ENCODE measurements at places on chromosomes 6 and 20.

DNA sequence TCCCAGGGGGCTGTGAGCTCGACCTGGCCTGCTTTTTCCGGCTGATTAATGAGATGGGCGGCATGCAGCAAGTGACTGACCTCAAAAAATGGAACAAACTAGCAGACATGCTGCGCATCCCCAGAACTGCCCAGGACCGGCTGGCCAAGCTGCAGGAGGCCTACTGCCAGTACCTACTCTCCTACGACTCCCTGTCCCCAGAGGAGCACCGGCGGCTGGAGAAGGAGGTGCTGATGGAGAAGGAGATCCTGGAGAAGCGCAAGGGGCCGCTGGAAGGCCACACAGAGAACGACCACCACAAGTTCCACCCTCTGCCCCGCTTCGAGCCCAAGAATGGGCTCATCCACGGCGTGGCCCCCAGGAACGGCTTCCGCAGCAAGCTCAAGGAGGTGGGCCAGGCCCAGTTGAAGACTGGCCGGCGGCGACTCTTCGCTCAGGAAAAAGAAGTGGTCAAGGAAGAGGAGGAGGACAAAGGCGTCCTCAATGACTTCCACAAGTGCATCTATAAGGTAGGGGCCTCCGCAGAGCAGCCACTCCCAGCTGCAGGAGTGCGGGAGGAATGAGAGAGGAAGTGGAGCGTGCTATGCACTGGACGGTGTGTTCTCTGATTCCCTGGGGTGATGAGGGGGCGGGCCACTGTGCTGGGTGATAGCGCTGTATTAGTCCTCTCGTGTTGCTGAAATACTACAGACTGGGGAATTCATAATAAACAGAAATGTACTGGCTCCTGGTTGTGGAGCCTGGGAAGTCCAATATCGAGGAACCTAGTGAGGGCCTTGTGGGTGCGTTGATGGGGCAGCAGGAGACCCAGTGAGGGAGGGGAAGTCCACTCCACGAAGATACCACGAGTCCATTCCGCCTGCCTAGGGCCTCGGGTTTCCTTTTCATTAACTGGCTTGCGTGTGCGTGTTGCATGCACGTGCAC, 161.7 kb downstream of the DTNBP1 start:
- DNase-seq = no peak

GRCh38 chr6:99559057-99559456, 9.4 kb downstream of the CCNC start:
- no peak for DNase-seq

DNA sequence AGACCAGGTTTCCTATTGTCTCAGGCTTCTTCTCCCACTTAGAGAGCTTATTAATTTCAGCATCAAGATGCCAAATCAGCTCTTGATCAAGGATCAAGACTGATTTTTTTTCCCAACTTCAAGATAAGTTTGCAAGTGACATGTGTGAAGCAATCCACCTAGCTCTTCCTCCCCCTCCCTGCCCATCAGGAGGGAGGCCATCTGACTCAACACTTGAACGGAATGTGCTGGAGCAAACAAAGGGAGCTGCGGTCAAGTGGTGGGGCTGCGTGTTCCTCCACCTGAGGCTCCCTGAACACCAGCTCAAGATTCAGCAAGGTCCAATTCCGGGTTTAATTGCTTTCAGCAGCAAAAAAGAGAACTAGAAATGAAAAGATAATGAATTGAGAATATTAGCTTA, 38.7 kb downstream of the TTI1 start:
- DNase-seq = no peak

DNA sequence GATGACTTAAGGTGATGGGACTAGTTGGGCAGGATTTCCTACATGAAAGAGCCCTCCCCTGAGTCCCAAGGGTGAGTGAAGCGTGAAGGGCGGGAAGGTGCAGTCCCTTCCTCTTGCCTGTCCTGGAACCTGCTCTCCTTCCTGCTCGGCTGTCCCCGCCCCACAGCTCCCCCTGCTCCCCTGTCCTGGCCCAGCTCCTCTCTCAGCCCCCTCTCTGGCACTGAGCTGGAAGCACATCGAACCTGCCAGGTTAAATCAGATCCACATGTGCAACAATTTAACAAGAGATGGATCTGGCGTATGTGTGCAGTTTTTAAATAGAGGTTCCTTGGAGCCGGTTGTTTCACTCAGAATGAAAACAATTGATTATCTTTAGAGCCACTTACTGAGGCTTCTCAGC, 95.0 kb downstream of the LRFN2 start:
- no peak for DNase-seq

- DNase-seq = no peak
Observed at GRCh38 chr6:89117211-89118108, at the start of gene SRSF12. Gene SRSF12 (minus strand): TSS chr6:89118071. CDS start chr6:89117887, 184 bp downstream.

- DNase-seq = no peak
Observed at GRCh38 chr20:8661229-8661952, 407.5 kb upstream of the PLCB4 start.

GRCh38 chr6:167336844-167337630, 12.2 kb downstream of the TTLL2 start:
- DNase-seq = no peak

- no peak for DNase-seq
Observed at GRCh38 chr20:20003031-20003954, 13.9 kb upstream of the NAA20 start.

DNA sequence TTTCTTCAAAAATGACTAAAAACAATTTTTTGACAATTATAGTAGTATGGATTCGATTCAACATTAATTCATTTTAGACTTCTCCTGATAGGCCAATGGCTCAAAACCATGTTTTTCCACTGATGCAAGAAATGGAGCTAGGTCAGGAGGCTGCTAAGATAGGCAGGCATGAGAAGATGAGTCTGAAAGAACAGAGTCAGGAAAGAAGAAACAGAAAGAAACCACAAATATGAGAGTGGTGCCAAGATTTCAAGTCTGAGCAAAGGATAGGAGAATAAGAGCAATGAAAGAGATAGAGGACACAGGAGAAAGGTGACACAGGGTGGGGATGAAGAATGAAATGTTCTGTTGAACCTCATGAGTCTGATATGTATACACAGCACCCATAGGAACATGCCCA, 112.2 kb downstream of the TASP1 start:
- no peak for DNase-seq

DNA sequence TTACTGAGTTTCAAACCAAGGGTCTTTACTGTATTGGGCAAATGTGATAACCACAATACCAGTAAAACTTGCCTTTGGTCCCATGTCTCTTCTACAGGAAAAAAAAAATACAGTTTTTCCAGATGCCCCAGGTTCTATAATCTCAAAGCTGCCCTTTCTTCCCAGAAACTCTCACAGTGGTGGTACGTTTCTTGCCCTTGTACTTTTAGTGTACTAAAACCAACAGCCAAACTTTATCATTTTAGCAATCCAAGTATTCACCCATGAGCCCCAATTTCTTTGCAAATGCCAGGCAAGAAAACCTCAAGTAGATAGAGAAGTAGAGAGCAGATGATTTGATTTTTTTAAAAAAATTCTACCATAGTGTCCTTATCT, 157.8 kb downstream of the OR2B2 start:
- no peak for DNase-seq

- DNase-seq = no peak
Observed at GRCh38 chr6:163775313-163775712, 360.8 kb downstream of the QKI start.

DNA sequence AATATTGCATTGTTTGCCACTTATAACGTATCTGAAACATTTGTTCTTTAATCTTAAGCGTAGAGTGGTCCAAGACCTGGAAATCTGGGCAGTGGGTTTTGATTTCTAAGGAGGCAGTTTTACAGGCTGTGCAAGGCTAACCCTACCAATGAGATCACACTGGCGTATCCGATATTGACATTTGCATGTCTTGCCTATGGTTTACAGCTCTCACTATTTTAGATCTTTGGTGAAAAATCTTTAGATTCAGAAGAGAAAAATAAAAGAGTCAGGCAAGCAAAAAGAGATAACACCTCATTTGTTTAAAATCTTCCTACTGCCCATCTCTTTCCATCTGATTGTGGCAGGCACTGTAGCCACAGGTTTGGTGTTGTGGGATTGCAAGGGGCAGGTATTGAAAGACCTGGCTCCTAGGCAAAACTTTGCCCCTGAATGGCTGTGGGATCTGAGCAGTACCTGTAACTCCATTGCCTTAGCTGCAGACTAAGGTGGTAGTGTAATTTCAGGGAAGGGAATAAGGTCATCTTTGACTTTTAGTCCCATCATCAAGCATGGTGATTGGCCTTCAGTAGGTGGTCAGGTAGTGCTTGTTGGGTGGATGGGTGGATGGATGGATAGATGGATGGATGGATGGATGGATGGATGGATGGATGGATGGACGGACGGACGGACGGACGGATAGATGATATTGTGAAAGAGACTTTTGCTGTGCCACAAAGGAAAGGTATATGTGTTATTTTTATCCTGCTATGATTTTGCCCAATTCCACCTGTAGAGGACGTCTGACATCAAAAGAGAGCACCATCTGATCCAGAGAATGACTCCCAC, 1.9 kb downstream of the TNFAIP3 start:
- DNase-seq = no peak

- DNase-seq = peak; percentile 18
Observed at GRCh38 chr20:9616833-9617461, 102.6 kb downstream of the LAMP5 start.

DNA sequence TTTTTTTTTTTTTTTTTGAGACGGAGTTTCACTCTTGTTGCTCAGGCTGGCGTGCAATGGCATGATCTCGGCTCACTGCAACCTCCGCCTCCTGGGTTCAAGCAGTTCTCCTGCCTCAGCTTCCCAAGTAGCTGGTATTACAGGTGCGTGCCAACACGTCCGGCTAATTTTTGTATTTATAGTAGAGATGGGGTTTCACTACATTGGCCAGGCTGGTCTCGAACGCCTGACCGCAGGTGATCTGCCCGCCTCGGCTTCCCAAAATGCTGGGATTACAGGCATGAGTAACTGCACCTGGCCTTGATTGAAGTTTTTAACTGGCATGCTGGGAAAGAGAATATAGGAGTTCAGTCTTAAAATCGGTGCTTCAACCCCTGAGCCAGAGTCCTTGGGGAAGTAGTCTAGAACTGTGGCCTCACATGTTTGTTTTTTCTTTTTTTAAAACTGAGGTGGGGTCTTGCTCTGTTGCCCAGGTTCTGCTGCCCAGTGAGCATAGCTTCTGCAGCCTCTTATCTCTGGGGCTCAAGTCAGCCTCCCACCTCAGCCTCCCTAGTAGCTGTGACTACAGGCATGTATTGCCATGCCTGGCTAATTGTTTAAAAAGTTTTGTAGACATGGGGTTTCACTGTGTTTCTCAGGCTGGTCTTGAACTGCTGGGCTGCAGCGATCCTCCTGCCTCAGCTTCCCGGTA, 3.3 kb downstream of the CBFA2T2 start:
- DNase-seq = no peak

- DNase-seq = no peak
Observed at GRCh38 chr6:111812060-111813038, 60.9 kb downstream of the FYN start.

DNA sequence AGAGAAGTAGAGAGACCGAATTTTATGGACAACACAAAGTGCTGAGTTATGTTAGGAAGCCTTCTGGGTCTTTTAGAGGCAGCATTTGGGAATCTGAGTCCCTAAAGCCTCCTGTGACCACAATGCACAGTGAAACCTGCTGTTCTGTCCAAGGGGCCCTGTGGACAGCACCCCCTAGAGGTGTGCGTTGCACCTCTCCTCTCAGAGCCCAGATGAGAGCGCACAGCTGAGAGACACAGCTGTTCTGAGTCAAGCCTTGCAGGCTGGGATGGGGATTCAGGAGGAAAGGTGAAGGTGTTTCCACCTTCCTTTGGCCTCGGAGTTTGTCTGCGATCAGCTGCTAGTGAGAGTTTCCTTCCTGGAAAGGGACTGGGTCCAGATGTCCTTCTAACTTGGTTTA, 13.0 kb downstream of the PCK1 start:
- no peak for DNase-seq

GRCh38 chr6:52995913-52996645, 995 bp upstream of the GSTA4 start:
- no peak for DNase-seq

GRCh38 chr6:10170816-10171215, 244.1 kb downstream of the TFAP2A start:
- DNase-seq = no peak

DNA sequence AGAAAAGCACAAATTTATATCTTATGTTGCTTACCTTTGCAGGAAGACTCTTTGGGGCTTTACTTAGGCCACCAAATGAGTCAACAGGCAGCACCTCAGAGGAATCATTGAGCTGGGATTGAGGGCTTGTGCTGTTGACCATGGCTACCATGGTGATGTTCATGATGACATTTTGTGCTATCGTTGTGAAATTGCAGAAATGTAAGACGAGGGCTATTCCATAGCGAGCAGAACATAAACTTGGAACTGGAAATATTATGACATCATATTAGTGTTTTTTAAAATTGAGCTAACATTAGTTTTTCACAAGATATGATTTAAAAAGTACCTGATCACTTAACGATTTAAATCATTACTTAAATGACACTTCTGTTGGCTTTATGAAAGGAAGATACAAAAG, 11.8 kb downstream of the SLC17A3 start:
- DNase-seq = no peak

- no peak for DNase-seq
Observed at GRCh38 chr20:63347081-63347741, 13.9 kb downstream of the CHRNA4 start.

GRCh38 chr6:143232849-143233248, 172.2 kb downstream of the AIG1 start:
- no peak for DNase-seq

- no peak for DNase-seq
Observed at GRCh38 chr6:143936778-143937667, 71.0 kb downstream of the PLAGL1 start.

DNA sequence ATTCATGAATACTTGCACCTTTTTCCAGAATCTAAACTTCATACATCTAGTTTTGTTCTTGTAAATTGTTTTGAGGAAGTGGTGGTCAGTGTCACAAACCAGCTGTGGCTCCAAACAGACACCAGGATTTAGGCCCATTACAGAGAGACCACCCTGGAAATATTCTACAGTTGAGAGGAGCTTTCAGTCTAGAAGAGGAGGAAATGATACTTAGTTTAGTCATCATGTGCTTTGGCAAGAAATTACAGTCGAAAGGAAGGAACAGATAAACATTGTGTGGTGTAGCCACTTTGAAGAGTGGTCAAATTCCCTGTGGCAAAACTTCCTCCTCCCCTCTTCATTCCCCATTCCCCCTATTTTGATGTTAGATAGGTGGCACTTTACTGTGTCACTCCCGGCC, 15.7 kb downstream of the DCBLD1 start:
- DNase-seq = peak; percentile 29

- no peak for DNase-seq
Observed at GRCh38 chr6:20838113-20838512, 303.9 kb downstream of the CDKAL1 start.

DNA sequence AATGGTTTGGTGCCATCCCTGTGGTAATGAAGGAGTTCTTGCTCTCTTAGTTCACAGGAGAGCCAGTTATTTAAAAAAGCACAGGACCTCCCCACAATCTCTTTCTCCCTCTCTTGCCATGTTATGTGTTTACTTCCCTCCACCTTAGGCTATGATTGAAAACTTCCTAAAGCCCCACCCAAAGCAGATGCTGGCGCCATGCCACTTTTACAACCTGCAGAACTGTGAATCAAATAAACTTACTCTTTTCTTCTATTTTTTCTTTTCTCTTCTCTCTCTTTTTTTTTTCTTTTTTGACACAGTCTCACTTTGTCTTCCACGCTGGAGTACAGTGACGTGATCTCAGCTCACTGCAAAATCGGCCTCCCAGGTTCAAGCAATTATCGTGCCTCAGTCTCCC, 508.4 kb upstream of the EPHA7 start:
- no peak for DNase-seq
